ENCODE measurements at places on chromosomes 16 and 17.

GRCh38 chr16:57017251-57017650, 27.9 kb downstream of the NLRC5 start:
- no peak for DNase-seq

DNA sequence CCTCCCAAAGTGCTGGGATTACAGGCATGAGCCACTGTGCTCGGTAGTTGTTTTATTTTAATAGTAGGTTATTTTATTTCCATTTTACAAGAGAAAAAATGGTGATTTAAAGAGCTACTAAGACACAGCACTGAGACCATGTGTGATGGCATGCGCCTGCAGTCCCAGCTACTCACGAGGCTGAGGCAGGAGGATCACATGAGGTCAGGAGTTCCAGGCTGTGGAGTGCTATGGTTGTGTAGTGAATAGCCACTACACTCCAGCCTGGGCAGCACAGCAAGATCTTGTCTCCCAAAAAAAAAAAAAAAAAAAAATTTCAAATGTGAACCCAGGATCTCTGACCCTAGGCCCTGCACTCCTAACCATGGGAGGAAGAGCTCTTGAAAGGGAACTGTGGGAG, 3.7 kb downstream of the SERPINF1 start:
- DNase-seq, result no peak

DNA sequence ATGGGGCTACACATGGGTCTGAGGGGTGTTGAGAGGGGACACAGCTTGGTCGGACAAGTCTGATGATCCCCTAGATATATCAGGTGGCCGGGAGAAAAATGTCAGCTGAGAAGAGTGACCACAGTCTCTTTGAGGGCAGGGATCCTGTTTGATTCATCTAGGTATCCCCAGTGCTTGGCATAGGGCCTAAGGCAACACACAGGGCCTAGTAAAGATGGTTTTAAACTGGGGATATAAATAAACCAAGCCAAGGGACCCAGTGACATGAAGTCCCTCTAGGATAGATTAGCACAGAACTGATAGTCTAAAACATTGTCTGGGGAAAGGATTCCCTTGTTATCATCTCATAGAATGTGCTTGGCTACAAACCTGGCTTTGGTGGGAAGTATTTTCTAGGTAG, 1.4 kb downstream of the ERCC4 start:
- no peak for DNase-seq

- no peak for DNase-seq
These were observed 97.2 kb downstream of the RAP1GAP2 start for GRCh38 chr17:2893422-2893914.

DNA sequence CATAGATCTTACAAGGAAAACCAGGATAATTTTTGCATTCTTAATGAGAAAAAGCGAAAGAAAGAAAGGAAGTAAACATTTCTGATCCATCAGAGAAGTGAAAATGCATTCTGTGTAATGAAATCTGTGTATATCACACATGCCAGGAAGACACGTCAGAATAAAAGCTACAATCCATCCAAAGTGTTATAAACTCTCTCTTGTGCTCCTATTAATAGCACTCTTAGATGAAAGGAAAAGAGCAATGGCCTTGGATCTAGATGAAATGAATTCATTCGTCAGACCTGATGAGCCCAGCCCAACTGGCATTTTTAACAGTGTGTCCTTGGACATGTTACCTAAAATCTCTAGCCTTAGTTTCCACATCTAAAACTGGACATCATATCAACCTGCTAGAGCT, 885.5 kb downstream of the CDH11 start:
- no peak for DNase-seq

GRCh38 chr16:57531253-57531575, 5.2 kb downstream of the CCDC102A start:
- DNase-seq, result no peak

- no peak for DNase-seq
These were observed 18.4 kb downstream of the ESRP2 start for GRCh38 chr16:68217506-68217905.

DNA sequence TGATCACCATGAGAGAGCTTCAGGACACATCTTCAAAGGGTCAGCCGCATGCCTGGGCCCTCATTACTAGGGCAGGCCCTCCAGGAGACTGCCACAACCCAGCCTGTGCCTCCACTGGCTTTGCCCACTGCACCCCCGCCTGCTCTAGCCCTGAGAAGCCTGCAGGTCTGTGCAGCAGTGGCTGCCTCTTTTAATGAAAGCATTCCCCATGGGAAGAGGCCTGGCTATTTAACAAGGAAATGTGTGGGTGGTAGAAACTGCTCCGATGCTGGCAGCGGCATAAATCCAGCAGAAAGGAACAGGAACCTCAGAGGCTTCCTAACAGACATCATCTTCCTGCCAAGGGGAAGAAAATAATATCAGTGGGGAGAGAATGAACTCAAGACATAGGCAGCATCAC, 375 bp upstream of the KRT32 start:
- DNase-seq, result no peak

DNA sequence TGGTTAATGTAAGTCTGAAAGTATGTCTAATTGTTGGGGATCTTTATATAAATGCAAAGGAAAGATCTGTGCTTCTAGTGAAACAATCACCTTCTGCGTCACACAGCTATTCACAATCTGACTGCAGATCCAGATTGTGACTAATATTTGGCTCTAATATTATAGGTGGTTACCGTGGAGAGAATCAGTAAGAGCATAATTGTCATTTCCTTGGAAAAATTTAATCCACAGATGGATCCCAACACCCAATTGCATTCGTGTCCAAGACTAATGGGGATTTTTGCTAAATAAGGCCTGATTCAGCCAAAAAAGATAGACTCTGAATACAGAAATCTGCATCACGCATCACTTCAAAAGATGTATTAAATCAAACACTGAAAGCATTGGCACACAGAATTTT, 2.7 kb upstream of the KCNJ2 start:
- no peak for DNase-seq

- no peak for DNase-seq
These were observed 1.7 kb downstream of the ACSM5 start for GRCh38 chr16:20411055-20411454.

GRCh38 chr17:81635973-81636504, 873 bp downstream of the NPLOC4 start:
- no peak for DNase-seq

GRCh38 chr17:17798010-17798556, 38.7 kb downstream of the SREBF1 start:
- no peak for DNase-seq

DNA sequence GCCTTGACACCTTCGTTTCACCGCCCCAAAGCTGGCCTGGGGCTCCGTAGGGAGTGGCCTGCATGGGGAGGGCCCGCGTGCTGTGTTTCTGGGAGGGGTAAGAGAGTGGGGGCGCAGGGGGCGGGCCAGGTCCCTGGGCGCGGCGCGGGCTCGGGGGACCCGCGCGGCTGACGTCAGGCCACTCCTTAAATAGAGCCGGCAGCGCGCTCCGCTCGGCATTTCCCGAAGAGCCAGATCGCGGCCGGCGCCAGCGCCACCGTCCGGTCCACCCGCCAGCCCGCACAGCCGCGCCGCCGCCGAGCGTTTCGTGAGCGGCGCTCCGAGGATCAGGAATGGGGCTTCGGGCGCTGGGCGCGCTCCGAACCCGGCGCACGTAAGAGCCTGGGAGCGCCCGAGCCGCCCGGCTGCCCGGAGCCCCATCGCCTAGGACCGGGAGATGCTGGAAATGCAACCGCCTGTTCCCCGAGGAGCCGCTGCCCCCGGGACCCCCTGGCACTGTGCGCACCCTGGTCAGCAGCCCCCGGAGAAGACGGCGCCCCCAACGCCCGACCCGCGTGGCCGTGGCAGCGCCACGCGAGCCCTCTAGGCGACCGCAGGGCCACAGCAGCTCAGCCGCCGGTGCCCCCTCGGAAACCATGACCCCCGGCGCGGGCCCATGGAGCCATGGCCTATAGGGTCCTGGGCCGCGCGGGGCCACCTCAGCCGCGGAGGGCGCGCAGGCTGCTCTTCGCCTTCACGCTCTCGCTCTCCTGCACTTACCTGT, at the start of gene HS3ST2:
Gene HS3ST2 (plus strand): TSS at position 215 of the 763 bp plus-strand sequence. CDS start 449 bp downstream, at position 664.
- peak; percentile 56 for DNase-seq

- no peak for DNase-seq
These were observed 41.7 kb upstream of the MGAT5B start for GRCh38 chr17:76826330-76827068.

- DNase-seq, result no peak
These were observed 201.0 kb downstream of the WWOX start for GRCh38 chr16:78300469-78300868.

DNA sequence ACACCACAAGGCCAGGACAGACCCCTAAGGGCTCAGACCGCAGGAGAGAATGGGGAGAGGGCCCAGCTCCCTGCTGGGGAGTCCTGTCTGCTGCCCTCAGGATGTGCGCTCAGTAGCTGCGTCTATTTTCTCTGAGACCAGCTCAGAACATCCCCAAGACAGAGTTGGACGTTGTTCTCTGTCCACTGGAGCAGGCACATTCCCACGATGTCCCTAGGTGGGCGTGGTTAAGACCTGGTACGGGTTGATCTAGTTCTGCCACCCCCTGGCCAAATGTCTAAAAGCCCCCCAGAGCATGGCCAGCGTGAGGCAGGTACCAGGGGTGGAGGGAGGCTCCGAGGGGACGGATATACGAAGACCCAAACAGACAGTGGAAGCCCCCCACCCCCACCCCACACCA, 842 bp upstream of the CALB2 start:
- DNase-seq, result no peak

- DNase-seq, result no peak
These were observed 1.5 kb downstream of the PAFAH1B1 start for GRCh38 chr17:2594722-2595599.

- no peak for DNase-seq
These were observed 1.2 kb downstream of the TRARG1 start for GRCh38 chr17:1280652-1281051.

GRCh38 chr17:19796457-19796856, 48.4 kb upstream of the ALDH3A1 start:
- DNase-seq, result no peak

GRCh38 chr17:81057079-81057730, 22.3 kb downstream of the BAIAP2 start:
- DNase-seq, result peak; percentile 67

- DNase-seq, result no peak
These were observed 2.0 kb downstream of the ZNF319 start for GRCh38 chr16:57998486-57998885.

DNA sequence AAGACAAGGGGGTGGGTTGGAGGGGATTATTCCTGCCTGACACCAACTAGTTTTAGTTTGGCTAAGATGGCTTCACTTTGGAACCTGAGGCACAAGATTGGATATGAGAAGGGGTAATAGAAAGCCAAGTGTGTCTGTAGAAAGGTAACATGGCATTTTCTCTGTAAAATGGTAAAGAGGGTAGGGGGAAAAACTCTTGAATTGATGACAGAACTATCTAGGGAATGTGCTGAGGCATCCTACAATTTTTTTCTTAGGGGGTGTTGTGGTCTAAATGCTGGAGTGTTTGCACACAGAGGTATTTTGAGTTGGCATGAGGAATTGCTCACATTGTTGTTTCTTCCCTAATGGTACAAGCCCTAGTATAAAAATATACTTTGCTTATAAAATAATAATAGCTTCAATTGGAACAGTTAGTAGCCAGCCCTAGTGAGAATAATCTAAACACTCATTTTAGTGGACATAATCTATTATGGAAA, 25.8 kb downstream of the YPEL2 start:
- no peak for DNase-seq

DNA sequence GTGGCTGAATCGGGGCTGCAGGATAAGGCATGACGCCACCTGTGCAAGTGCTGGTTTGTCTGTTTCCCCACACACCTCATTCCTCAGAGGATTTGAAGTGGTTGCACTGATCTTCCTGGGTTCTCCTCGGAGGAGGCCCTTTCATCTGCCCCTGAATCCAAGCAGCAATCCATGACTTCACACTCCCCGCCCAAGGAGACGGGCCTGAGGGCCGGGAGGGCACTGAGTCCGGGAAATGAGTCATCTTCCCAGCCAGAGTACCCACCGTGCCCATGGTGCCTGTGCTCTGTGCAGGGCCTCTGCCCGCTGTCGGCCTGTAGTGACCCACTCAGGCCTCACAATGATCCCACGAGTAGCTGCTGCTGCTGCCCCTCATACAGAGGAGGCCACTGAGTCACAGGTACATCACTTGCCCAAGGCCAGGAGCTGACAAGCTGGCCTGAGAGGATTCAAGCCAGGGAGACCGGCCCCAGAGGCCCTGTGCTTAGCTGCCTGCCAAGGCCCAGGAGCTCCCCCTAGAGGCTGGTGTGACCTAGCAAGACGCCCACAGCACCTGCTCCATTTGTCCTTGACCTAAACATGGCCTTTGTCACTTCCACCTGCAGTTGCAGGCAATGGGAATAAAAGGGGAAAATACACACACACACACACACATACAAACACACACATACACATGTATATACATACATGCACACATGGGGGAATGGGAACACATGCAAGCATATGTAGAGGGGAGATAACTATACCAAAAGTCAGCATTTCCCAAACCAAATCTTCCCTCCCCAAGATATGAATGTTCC, 240.0 kb downstream of the C16orf95 start:
- DNase-seq, result peak; percentile 79

DNA sequence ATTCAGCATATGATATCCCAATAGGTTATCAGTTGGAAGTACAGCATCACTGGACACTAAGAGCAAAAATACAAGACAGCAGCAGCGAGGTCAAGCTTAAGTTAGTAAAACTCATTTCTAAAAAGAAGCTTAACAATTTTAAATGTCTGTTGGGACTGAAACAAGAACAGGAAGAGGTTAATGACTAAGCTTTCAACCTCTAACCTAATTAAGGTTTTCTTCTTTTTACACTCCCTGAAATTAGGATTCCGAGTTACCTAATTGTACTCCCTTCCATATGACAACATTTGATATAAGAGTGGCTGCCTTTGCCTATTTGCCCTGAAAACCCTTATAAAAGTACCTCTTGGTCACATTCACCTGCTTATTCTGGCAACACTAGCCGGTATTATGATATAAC, 34.3 kb downstream of the CPSF4L start:
- no peak for DNase-seq

DNA sequence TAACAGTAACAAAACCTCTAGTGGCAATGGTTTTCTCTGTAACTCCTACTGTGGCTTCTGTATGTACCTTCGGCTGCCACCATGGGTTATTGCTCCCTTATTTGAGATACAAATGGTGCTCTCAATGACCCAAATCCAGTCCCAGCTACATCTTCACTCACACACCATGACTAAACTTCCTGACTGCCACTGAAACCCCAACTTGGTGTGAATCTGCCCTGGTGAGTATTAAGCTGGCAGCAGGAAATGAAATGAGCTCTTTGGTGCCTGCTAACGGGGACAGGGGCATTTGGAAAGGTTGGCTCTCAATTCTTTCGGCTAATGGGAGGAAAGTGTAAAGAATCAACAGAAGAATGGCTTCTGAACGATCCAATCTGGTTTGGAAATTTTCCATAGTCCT, 7.5 kb upstream of the SLC35B1 start:
- no peak for DNase-seq

GRCh38 chr17:47276868-47277267, 23.2 kb downstream of the ITGB3 start:
- DNase-seq, result peak; percentile 77

DNA sequence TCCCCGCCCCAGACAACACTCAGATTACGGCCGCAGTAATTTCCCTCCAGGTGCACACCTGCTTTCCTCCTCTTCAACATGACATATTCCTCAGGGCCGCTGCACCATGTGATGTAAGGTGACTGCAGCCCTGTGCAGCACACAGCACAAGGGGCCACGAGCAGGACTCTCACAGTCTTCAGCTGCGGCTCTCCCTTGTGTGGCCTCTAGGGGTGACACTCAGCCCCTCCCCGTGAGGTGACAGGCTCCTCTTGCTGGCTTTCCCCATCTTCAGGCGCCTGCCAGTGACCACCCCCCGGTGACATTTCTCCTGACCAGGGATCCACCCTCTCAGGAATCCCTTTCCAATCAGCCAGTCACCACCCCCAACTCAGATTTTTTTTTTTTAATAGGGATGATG, 31.3 kb upstream of the ABCC3 start:
- peak; percentile 63 for DNase-seq

- DNase-seq, result no peak
These were observed 8.6 kb upstream of the MSLN start for GRCh38 chr16:752007-752312.
